ENCODE measurements at places on chromosomes 5 and 9. TPM values are rescaled to one million over a fixed set of nuclear protein-coding genes. Genes with fewer than 3 reads are reported as not detected.

The CAST gene
- total RNA-seq = 177 TPM

The EPB41L4A gene
- 0.35 TPM for total RNA-seq

The RMND5B gene
- 20.4 TPM for total RNA-seq

The ANXA2R gene
- total RNA-seq = 1.4 TPM

The CER1 gene
- not detected for total RNA-seq

The KLF4 gene
- total RNA-seq = 4.4 TPM

The MARVELD2 gene
- total RNA-seq = 0.53 TPM

The CATSPER3 gene
- total RNA-seq = not detected

The ARL10 gene
- 7.3 TPM for total RNA-seq

The SPATA31D4 gene
- total RNA-seq = not detected

The POLE3 gene
- 22.7 TPM for total RNA-seq

Measured in smooth muscle cell of the coronary artery (primary cell).